ENCODE measurements at places on chromosomes 1 and 21. TPM values are rescaled to one million over a fixed set of nuclear protein-coding genes. Genes with fewer than 3 reads are reported as not detected.
A peak's percentile ranks its signal among the peaks of the same experiment; 100 is the strongest.

Gene FCRL1
- total RNA-seq: 0.29 TPM

Gene C1orf94
- total RNA-seq: not detected

Gene LMX1A
- not detected for total RNA-seq

Gene LGR6
- total RNA-seq: 0.34 TPM

Gene BEND5
- 62.6 TPM for total RNA-seq

Gene HHIPL2
- not detected for total RNA-seq

Gene CELA3A
- total RNA-seq: not detected

Gene TPTE
- not detected for total RNA-seq

Gene VANGL2
- 0.40 TPM for total RNA-seq

Gene ATAD3A
- 61.7 TPM for total RNA-seq

Gene CLDN14
- total RNA-seq: not detected

Gene OR2G6
- not detected for total RNA-seq

- DNase-seq: no peak
These were observed 17.8 kb upstream of the MRPS6 start for GRCh38 chr21:34055615-34056014.

GRCh38 chr1:206890125-206891060 is 6.8 kb upstream of the IL24 start:
- no peak for DNase-seq

- no peak for DNase-seq
These were observed 2.6 kb upstream of the RAB7B start for GRCh38 chr1:206005778-206006180.

DNA sequence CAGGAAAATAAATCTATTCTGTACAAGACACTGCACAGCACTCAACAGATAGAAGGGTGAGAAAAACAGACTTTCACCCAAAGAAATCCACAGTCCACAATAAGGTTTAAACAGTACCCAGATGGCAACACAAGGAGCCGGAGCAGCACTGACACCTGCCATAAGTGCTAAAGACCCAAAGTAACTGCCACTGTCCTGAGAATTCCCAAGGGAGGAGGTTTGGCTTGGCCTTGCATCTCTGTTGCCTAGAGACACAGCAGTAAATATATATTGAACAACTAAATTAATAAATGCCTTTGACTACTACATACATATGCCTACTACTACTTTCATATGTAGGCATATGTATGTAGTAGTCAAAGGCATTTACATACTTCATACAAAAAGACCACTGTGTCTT is 68.0 kb downstream of the VAV3 start:
- DNase-seq: no peak

- peak; percentile 35 for DNase-seq
These were observed 21.3 kb downstream of the MIIP start for GRCh38 chr1:12040457-12041051.

DNA sequence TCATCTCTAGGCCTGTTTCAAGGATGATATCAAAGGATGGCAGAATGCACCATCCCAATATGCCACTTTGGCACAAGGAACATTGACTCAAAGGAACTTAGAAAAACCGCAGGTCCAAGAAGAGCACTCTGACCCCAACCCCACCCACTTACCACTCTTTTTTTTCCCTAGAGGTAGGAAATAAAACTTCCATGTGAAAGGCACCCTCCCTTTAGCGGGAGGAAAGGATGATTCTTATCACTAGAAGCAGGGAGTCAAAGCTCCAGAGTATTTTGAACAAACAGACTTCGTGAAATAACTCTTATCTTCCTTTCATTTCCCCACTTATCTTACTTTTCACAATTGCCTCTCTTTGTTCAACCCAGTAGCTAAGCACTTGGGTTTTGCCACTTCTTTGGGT is 22.2 kb downstream of the PSMG1 start:
- no peak for DNase-seq

DNA sequence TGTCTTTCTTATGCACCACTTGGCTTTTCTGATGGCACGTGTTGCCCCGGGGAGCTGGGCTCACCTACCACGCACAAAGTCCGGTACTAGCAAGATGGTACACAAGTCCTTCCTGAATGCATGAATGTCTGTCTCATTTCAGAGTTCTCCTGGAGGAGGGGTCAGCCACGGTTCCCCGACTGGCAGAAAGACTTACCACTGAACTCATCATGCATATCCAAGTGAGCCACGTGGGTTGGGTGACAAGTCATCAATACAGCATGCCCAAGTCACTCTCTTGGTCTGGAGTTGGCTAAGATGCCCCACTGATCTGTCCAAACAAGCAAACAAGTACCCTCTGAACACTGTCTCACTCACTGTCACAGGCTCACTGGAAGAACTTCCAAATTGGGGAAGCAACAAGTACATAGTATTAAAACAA is 28.6 kb upstream of the MX1 start:
- DNase-seq: no peak

DNA sequence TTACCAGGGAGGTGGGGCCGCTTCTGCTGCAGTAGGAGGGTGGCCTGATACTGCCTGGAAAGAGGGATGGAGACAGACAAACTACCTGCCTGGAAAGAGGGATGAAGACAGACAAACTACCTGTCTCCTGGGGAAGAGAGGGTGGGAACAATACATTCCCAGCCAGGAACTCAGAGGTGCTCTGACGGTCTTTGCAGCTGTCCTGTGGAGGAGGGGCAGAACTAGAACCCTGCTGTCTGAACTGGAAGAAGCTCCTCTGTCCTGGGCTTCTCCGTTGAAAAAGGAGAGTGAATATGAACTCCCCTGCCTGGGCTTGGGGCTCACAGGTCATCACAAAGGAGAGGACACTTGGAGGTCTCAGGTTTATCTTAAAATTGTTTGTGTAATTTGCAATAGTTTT is 40.3 kb upstream of the ETV3 start:
- DNase-seq: no peak

DNA sequence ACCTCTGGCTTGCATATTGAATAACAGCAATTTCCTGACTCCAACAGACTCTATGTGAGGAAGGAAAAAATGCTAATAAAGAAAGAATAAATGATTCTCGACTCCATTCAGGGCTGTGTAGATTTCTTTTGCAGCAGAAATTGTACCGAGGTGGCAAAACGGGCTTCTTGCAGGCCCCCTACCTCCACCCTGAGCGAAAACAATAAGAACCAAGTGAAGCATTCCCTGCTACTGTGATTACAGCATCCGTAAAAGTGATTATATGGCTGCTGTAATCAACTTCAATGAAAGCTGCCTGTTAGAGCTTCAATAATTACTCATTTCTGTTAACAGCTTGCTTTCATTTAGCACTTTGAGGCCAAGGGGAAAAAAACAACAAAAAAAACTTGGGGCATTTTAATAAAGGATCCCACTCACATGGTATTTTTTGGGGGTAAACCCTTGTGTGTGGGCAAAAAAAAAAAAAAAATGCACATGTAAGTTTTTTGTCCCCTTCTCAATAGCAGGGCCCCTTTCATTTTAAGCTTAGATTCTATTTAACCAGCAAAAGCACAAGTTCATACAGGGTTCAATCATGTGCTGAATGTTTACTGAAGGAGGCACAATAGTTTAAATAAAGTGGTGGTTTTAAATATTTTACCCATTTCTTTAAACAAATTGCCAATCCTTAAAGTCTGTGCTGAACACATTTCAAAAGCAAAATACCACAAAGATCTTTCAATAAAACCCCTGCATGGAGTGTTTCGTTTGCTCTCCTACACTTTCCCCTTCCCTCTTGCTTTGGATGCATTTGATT is 271.6 kb downstream of the LMO4 start:
- DNase-seq: no peak

GRCh38 chr1:221575605-221576004 is 166.3 kb downstream of the DUSP10 start:
- DNase-seq: no peak

- no peak for DNase-seq
These were observed 245.5 kb downstream of the MRPL39 start for GRCh38 chr21:25361765-25362164.

GRCh38 chr1:167328816-167329483 is 108.3 kb downstream of the POU2F1 start:
- DNase-seq: no peak

GRCh38 chr1:179753061-179753460 is 10.0 kb downstream of the FAM163A start:
- no peak for DNase-seq

DNA sequence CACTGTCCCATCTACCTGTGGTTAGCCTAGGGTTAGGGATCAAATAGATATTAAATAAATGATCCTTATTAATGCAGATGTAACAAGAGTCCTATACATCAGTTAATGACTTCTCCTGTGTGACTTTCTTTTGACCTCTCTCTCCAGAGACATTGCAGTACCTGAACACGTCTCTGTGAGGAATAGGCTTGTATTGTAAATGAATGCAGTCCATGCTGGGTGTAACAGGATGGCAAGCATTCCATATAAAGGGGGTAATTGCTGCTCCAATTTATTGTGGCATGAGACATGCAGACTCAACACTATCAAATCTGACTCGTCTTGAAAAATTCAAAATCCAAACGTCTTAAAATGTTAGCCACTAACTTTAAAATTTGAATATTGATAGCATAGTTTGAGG is 189.5 kb downstream of the PRDM2 start:
- no peak for DNase-seq

GRCh38 chr1:152912900-152913299 is 4.6 kb downstream of the IVL start:
- DNase-seq: no peak

DNA sequence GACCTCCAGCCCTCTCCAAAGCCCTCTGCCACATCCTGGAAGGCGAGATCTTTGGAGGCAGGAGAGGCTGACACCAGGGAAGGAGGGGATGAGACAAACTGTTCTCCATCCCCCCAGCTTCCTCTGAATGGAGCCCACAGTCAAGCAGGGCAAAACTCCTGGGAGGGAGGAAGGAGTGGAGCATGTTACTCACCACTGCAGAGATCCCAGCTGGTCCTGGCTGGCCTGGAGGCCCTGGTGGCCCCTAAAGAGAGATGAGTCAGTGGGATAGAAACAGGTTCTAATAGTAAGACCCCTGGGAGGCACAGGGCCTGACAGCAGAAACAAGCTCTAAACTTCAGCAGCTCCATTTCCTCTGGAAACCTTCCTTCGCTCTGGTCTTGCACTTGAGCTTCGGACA is 14.0 kb upstream of the PEF1 start:
- DNase-seq: no peak

- peak; percentile 71 for DNase-seq
These were observed 500 bp downstream of the EPHA10 start for GRCh38 chr1:37764414-37764825.

DNA sequence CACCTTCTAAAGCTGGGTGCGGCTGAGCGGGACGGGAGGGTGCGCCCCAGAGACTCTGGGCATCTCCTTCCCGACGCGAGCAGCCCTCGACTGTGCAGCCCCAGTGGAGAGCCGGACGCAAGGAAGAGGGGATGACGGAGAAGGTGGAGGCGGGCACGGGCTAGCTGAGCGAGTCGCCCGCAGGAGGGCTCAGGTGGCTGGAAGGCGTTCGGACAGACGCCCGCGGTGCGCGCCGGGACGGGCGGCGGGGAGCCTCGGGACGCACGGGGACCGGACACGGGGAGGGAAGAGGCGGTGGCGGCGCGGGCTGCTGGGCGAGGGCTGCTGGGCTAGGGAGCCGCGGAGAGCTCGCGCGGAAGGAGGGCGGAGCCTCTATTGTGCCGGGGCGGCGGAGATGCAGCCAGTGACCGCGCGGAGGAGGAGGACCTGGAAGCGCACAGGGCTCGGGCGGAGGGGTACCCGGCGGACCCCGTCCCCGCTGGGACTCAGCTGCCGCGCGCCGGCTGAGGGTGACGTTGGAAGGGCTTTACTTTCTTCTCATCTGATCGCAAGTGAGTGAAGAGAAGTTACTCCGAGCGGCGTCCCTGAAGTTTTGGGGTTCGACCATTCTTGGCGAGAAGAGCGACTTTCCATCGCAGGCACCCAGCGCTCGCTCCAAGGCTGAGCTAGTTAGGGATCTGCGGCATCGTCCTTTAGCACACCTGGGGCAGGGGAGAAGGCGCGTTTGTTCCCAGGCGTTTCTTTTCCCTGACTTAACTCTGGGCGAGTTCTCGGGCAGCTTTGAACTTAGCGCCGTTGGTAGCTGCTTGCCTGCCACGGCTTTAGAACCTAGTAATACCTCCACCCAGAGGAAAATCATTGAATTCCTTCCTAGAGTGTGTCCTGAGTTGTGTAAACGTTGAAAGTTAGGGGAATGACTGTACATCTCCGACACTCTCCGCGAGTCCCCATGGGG is at the start of gene OLFML2B:
Gene OLFML2B, minus strand, starts transcription at position 323 of the 955 bp plus-strand sequence. CDS start 439 bp downstream, outside the sequence.
- DNase-seq: peak; percentile 58

- peak; percentile 6 for DNase-seq
These were observed 46.8 kb upstream of the BARHL2 start for GRCh38 chr1:90763930-90764329.

DNA sequence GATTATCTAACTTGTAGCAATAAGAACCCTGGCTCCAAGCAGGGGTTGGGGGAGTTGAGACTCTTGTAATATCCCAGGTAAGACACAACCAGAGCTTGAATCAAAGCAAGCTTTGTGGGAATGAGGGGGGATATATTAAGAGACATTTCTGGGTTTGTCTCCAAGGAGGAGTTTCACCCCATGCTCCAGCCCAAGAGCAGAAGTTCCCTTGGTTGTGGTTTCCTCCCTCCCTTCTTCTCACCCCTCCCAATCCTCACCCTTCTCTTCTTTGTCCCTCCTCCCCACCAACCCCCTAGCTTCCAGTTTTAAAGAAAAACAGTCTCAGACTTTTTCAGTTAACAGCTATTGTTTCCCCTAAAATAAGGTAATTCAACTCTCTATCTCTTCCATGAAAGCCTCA is 11.9 kb downstream of the TRAF3IP3 start:
- DNase-seq: no peak

DNA sequence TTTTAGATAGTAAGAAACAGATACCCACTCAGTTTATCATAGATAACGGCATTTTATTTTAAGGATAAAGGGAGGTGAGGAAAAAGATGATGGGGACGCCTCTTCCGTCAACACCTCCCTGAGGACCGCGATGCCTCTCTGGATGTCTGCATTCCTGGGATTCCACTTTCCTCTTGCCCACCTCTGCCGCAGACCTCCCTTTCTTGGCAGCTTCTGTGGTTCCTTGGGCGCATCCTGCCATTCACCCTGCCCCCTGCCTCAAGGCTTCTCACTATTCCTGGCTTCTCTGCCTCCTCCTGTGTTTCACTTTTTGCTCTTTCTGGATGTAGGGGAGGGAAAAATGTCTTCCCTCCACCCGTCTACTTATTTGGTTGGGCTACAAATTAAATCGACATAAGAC is 19.9 kb downstream of the HUNK start:
- no peak for DNase-seq

DNA sequence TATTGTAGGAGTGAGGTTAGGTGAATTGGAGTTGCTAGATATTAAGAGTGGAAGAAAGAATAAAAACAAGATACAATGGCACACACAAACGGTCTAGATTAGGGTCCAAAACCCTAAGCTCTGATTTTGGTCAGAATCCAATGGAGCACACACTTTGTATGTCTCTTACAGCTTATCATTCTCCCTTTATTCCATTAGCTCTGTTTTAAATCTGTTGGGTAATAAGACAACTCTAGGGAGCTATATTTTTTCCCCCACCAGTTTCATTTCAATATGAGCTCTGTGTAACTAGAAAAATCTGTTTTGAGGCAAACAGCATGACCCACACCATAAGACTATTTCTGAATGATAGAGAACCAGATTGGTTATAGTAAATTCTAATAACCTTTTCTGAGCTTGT is 465.6 kb downstream of the ADGRL2 start:
- no peak for DNase-seq

All from activated CD8-positive, alpha-beta T cell treated with anti-CD3 and anti-CD28 coated beads for 36 hours (primary cell).